ENCODE measurements at places on chromosomes 2 and 18. TPM values are rescaled to one million over a fixed set of nuclear protein-coding genes. Genes with fewer than 3 reads are reported as not detected.

DNA sequence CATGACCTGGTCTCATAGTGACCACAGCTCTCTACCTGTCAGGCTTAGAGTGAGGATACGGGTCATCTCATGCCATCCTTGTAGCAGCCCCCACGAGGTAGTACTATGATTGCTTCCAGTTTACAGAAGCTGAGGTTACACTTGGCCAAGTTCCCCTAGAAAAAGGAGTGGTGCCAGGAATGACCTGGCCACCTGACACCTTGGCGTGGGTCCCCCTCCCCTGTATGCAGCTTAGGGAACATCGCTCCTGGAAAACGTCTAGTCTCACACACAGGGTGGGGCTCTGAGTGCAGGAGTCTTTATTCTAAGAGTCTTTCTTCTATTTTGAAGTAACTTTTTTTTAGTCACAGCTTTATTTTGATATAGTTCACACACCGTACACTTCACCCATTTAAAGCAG, 14.8 kb downstream of the NPPC start:
- DNase-seq: no peak

GKN2 gene
- not detected for polyA plus RNA-seq

DNA sequence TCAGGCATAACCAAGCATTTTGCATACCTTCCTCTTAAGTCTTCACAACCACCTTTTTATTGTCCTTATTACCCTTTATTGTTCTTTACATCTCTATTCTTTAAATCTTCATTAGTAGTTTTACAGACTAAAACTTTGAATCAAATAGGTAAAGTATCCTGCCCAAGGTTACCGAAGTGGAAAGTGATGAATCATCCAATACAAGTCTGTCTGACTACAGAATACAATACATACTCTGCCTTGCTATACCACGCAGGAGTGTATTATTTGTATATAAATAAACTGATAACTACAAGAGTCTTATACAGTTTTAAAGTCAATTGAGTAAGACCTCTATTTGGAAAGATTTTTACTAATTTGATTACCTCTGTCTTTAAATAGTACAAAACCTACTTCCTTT, 196.0 kb downstream of the ZEB2 start:
- no peak for DNase-seq

- DNase-seq: no peak
Observed at GRCh38 chr18:60024857-60025256, 125.1 kb downstream of the PMAIP1 start.

DNER gene
- 0.82 TPM for polyA plus RNA-seq

- DNase-seq: no peak
Observed at GRCh38 chr18:52130624-52131301, 209.2 kb upstream of the DCC start.

GRCh38 chr2:72934683-72935610, 17.6 kb downstream of the EMX1 start:
- no peak for DNase-seq

CD226 gene
- 0.15 TPM for polyA plus RNA-seq

PDE11A gene
- polyA plus RNA-seq: 0.24 TPM

IL36A gene
- not detected for polyA plus RNA-seq

DTNA gene
- polyA plus RNA-seq: 94.3 TPM

PSMG2 gene
- polyA plus RNA-seq: 65.7 TPM

DNA sequence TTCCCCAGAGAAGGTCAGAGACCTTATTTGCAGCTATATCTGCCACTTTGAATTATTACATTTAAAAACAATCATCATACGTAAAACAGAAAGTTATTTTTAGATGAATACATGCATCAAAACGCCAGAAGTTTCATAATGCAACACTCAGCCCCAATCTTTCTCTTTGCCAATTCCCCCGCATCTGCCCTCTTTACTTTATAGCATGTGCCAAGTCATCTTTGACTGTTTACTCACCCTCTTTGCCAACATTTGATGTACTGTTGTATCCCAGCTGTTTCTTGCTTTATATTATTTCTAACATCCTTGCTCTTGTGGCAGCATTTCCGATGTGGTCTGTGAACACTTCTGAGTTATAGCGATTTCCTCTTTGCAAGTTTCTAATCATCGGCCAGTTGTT, 86.2 kb downstream of the CRIM1 start:
- DNase-seq: no peak

Measured in heart left ventricle (tissue), 16 donors.